ENCODE measurements at places on chromosomes 1 and 21. TPM values are rescaled to one million over a fixed set of nuclear protein-coding genes. Genes with fewer than 3 reads are reported as not detected.
A peak's percentile ranks its signal among the peaks of the same experiment; 100 is the strongest.

GRCh38 chr1:108829498-108829916, 27.4 kb downstream of the AKNAD1 start:
- H3K27ac ChIP-seq = no peak overlapping the region
- H3K27me3 ChIP-seq = no peaks in the 10 kb centered on the region
- no peaks in the 10 kb centered on the region for H3K36me3 ChIP-seq
- no peak overlapping the region for H3K4me3 ChIP-seq
- H3K4me1 ChIP-seq = no peaks in the 10 kb centered on the region

PWP2 gene
- 4.3 TPM for polyA plus RNA-seq

DNA sequence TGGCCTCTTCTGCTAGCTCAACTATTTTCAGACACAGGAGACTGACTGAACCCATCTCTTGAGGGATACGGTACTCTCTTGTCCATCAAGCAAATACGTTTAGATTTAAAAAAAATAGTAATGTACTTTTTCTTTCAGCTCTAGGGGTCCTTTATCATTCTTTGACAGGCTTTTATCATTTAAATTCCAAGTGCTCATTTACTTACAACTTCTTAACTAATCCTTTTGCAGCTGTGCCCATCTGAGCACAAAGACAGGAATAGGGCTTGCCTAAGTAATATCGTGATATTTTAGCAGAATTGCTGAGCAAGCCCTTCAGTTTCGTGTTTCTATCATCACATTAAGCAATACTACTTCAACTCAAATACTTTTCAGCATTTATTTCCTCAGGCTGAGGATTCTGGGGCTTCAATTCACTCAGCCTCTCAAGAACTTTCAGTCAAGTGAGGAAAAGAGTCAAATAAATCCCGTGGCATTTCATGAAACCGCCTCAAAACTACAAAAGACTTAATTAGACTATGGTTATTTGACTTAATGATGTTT, 317.6 kb downstream of the BACH1 start:
- no peaks in the 10 kb centered on the region for H3K27me3 ChIP-seq
- DNase-seq = no peak
- H3K36me3 ChIP-seq = no peaks in the 10 kb centered on the region
- H3K27ac ChIP-seq = no peak overlapping the region

- no peaks in the 10 kb centered on the region for H3K27me3 ChIP-seq
- H3K36me3 ChIP-seq = no peaks in the 10 kb centered on the region
- peaks cover 1% of the 10 kb centered on the region for H3K4me1 ChIP-seq
- no peak for DNase-seq
Observed at GRCh38 chr21:41960386-41960785, 6.6 kb upstream of the C2CD2 start.

TBX19 gene
- 1.8 TPM for polyA plus RNA-seq

DNA sequence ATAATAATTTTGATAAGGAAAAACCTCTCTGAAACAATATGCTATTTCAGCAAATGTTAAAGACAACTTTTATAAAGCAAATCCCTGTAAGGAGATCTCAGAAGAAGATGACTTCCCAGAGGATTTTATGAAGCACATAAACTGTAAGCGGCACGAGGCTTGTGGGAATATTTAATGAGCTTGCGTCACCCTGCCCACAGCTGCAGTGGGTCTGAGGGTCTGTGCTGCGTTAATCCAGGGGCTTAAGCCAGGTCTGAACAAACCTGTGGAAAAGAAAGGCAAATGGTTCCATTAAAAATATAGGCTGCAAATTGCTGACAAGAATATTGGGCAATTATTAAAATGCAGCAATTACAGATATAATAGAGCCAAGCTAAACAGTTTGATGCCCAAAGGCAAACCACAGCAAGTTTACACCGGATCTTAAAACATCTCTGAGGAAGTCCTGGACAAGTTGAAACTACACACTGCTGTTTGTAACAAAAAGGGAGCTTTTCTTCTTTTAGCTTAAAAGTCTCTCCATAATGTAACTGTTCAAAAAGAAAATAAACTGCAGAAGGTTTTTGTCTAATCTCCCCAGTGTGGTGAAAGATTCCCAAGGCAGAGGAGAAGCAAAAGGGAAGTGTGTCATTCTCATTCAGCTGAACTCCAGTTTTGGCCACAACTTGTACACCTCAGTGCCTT, 21.8 kb downstream of the TGFBR3 start:
- no peak overlapping the region for H3K4me3 ChIP-seq
- no peak for DNase-seq
- H3K27ac ChIP-seq = no peak overlapping the region
- H3K36me3 ChIP-seq = no peaks in the 10 kb centered on the region

NBPF6 gene
- not detected for polyA plus RNA-seq

GRCh38 chr1:108054396-108054795, 89.4 kb upstream of the VAV3 start:
- no peak overlapping the region for H3K27ac ChIP-seq
- no peaks in the 10 kb centered on the region for H3K36me3 ChIP-seq
- DNase-seq = no peak
- H3K4me3 ChIP-seq = no peak overlapping the region
- H3K27me3 ChIP-seq = no peaks in the 10 kb centered on the region

GRCh38 chr1:239739919-239740318, 351.8 kb upstream of the FMN2 start:
- no peaks in the 10 kb centered on the region for H3K4me1 ChIP-seq
- H3K27ac ChIP-seq = no peak overlapping the region
- DNase-seq = no peak
- no peaks in the 10 kb centered on the region for H3K27me3 ChIP-seq
- no peak overlapping the region for H3K4me3 ChIP-seq

PDC gene
- polyA plus RNA-seq = not detected

DNA sequence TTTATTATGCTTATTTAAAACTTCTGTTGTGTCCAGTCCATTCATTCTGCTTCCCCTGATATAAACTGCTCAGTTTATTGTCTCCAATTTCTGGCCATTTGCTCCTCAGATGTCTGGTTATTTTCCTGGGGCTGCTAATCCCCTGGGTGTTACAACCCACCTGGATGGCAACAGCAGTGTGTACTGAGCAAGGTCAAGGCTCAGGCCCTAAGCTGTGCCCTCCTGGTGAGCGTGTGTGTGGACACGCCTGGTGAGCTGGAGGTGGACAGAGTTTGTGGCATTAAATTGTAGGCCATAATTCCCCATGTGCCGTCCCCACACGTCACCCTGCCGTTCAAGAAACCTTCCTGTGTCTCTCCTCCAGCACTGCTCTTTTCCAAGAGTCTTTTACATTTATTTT, 18.1 kb upstream of the KIF1B start:
- no peak overlapping the region for H3K27ac ChIP-seq
- DNase-seq = no peak
- no peaks in the 10 kb centered on the region for H3K27me3 ChIP-seq
- no peaks in the 10 kb centered on the region for H3K36me3 ChIP-seq
- H3K4me3 ChIP-seq = no peak overlapping the region
- H3K4me1 ChIP-seq = peaks cover 2% of the 10 kb centered on the region

DNA sequence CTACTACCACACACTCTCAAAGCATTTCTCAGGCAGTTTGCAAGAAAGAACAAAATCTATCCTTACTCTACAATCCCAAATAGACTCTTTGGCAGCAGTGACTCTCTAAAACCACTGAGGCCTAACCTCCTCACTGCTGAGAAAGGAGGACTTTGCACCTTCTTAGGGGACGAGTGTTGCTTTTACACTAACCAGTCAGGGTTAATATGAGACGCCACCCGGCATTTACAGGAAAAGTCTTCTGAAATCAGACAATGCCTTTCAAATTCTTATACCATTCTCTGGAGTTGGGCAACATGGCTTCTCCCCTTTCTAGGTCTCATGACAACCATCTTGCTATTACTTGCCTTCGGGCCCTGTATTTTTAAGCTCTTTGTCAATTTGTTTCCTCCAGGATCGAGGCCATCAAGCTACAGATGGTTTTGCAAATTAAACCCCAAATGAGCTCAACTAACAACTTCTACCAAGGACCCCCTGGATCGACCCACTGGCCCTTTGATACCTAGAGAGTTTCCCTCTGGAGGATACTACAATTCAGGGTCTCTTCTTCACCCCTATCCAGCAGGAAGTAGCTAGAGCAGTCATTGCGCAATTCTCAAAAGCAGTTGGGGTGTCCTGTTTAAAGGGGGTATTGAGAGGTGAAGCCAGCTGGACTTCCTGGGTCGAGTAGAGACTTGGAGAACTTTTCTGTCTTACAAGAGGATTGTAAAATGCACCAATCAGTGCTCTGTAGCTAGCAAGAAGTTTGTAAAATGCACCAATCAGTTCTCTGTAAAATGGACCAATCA, 2.0 kb upstream of the FMO4 start:
- no peak overlapping the region for H3K4me3 ChIP-seq
- no peaks in the 10 kb centered on the region for H3K27me3 ChIP-seq
- no peak overlapping the region for H3K27ac ChIP-seq
- H3K4me1 ChIP-seq = peaks cover 3% of the 10 kb centered on the region

DNA sequence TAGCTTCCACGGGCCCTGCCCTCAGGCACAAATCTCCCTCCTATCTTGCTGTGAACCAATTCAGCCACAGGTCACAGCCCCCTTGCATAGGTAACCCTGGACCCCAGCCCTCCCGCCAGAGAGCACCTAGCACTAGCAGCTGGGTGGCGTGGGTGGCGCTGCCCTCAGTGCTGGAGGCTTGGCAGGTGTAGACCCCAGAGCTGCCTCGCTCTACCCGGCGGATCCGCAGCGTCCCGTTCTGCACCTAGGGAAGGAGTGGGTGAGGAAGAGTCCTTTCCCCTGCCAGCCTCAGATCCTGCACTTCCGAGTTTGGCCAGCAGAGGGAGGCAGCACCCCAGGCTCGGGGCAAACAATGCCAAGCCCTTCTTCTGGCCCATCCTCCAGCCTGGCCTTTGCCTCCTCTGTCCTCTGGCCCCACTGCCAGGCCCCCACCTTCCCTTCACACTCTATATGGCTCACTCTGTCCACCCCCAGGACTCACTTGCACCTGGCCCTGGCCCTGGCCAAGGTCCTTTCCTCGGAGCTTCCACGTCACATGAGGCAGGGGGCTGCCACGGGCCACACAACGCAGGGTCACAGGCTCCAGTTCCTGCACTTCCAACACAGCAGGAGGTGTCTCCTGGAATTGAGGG, 9.0 kb downstream of the IGSF9 start:
- H3K36me3 ChIP-seq = peaks cover 18% of the 10 kb centered on the region
- no peak overlapping the region for H3K4me3 ChIP-seq
- DNase-seq = no peak
- H3K27ac ChIP-seq = no peak overlapping the region
- no peaks in the 10 kb centered on the region for H3K27me3 ChIP-seq
- peaks cover 7% of the 10 kb centered on the region for H3K4me1 ChIP-seq

GRCh38 chr1:206588492-206588891, 23.8 kb downstream of the EIF2D start:
- peaks cover under 1% of the 10 kb centered on the region for H3K36me3 ChIP-seq
- no peak overlapping the region for H3K27ac ChIP-seq
- no peaks in the 10 kb centered on the region for H3K27me3 ChIP-seq
- no peaks in the 10 kb centered on the region for H3K4me1 ChIP-seq
- no peak for DNase-seq
- H3K4me3 ChIP-seq = no peak overlapping the region

GRCh38 chr1:29868944-29869343, 632.6 kb downstream of the PTPRU start:
- H3K4me3 ChIP-seq = no peak overlapping the region
- no peak overlapping the region for H3K27ac ChIP-seq
- no peaks in the 10 kb centered on the region for H3K4me1 ChIP-seq
- no peaks in the 10 kb centered on the region for H3K27me3 ChIP-seq

DNA sequence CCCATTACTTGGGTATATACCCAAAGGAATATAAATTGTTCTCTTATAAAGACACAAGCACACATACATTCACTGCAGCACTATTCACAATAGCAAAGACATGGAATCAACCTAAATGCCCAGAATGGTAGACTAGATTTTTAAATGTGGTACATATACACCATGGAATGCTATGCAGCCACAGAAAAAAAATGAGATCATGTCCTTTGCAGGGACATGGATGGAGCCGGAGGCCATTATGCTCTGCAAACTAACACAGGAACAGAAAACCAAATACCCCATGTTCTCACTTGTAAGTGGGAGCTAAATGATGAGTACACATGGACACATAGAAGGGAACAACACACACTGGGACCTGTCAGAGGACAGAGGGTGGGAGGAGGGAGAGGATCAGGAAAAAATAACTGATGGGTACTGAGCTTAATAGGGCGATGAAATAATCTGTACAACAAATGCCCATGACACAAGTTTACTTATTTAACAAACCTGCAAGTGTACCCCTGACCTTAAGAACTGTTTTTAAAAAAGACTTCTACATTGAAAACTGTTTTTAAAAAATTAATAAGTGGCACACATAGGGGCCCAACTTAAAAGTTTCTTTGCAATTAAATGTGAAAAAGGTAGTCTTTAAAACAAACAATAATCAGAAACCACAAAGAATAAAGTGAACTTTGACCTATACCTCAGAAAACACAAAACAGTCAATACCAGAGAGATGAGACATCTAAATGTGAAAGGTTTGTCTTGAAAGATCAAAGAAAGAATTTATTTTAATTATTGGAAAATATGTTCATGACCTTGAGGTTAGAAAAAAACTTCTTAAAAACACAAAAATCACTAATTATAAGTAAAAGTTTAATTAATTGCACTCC, 75.2 kb downstream of the CDC42BPA start:
- H3K4me1 ChIP-seq = no peaks in the 10 kb centered on the region
- H3K4me3 ChIP-seq = no peak overlapping the region
- no peak overlapping the region for H3K27ac ChIP-seq
- no peak for DNase-seq
- no peaks in the 10 kb centered on the region for H3K36me3 ChIP-seq
- no peaks in the 10 kb centered on the region for H3K27me3 ChIP-seq

- H3K27me3 ChIP-seq = no peaks in the 10 kb centered on the region
- no peak overlapping the region for H3K4me3 ChIP-seq
- H3K36me3 ChIP-seq = no peaks in the 10 kb centered on the region
- DNase-seq = no peak
Observed at GRCh38 chr1:84913555-84913892, 20.5 kb upstream of the LPAR3 start.

DNA sequence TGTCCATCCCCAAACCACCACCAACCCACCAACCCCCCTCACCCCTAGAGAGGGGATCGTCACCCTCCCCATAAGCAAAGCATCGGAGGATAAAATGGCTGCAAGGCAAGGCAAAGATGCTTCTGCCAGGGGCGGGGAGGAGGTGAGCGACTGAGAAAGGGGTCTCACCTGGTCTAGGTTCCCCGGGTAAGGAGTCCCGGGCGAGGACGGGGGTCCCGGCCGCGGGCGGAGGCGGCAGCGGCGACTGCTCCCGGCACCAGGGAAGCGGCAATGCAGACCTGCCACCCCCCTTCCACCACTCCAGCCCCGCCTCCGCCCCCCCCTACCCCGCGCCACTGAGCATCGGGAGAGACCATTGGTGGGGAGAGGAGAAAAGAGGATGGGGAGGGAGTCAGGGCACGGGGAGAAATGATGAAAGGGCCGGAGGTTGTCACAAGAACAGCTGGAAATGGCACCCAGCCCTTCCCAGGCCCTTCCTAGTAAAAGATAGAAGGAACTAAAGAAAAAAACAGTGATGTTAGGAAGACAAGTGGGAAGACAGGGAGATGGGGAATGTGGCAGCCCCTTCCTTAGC, at the start of gene SV2A:
Gene SV2A (minus strand): TSS at position 274 of the 574 bp plus-strand sequence. CDS start 4,004 bp downstream, outside the sequence.
- H3K27ac ChIP-seq = no peak within 1 kb of the TSS
- DNase-seq = no peak
- H3K4me1 ChIP-seq = peaks cover 7% of the 10 kb centered on the region
- H3K4me3 ChIP-seq = peak within 1 kb of the TSS; percentile 91

All from H1 (cell line).